ENCODE measurements at places on chromosomes 7 and 10.

DNA sequence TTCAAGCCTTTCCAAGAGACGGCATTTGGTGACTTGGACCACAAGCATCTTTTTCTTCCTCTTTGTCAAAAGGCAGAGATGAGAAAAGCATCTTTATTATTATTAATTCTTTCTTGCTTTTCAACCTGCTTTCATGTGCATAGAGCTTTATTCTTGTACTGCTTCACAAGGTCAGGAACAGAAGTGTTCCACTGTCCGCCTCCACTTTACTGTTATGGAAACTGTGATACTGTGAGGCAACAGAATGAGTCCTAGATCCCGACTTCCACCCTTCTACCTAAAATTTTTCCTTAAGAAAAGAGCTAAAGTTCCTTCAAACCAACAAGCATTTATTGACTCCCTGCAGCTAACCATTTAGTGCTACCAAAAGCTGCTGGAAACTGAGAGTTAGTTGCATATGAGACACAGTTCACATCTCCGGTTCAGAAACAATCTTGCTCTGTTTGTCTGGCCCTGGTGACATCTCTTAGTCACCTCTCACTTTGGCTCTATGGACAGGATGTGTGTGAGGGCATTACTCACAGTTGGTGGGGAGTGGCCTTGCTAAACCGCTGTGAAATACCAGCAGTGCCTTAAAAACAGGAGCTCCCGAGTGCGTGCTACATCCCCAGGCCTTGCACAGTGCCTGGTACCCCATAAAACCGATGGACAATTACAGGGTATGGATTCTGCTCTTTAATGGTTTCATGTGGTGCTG, 77.1 kb upstream of the TRIL start:
- DNase-seq = no peak

GRCh38 chr7:11779864-11780674, 51.9 kb downstream of the THSD7A start:
- DNase-seq = no peak

DNA sequence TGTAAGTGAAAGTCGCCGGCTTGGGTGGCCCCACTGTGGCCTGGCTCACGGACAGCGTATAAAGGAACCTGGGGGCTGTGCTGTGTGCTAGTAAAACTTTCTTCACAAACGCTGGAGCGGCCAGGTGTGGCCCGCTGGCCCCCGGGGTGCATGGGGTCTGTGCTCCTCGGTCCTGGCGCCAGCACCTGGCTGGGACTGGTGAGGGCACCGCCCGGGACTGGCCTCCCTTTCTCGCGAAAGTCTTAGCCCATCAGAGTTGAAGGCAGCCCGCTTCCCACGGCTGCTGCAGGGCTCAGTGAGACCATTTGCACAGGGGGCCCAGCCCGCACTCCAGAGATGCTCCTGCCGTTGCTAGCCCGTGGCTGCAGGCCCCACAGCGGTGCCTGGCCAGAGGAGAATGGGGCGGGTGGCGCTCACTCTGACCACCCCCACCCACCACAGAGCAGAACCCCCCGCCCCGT, 5.8 kb downstream of the PWWP2B start:
- no peak for DNase-seq

DNA sequence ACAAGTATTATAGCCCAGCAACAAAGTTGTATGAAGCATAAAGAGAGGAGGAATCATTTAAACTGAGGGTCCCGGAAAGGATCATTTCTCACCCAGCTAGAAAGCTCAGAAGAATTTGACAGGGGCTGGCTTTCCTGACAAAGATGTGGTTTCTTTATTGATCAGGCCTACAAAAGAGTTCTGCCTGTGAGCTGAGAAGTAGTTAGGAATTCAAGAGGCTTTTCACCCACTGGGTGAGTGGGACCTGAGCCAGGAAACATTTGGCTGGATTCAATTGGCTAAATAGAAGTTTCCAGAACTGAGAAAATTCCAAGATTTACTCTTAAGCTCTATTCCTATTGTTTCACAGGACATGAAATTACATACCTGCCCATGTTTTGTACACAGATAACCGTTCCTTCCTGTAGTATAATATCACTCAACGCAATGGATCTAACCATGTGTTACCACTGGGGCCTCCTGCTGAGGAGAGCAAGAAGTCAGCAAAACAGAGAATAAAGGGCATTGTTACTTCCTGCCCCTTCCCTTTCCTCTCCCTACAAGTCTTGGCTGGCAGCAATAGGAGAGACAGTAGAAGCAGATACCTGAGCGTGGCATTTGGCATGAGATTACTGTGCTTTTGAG, 53.9 kb upstream of the PAPSS2 start:
- DNase-seq = no peak

DNA sequence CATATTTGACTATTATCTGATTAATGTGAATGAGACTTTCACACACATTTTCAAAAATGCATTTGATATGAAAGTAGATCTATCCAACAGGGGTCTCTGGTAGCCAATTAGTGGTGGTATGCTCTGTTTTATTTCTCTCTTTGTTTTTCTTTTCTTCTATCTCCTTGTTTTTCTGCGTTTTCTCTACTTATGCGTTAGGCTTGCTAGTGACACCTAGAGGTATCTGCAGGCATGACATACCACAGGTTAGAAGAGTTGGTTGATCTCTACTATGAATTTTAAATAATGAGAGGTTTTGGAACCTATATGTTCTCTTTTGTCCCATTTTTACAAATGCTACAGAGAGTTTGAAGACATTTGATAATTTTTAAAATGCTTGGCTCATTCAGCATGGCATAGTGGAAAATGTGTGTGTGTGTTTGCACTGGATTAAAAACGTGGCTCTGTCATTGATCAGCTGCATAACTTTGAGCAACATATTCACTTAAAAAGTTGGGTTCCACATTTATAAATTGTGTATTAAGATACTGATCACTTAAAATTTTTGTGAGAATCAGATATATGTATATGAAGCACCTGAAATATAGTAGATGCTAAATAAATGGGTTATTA, 28.1 kb upstream of the PLXDC2 start:
- DNase-seq = no peak

GRCh38 chr7:82098414-82098813, 328.6 kb upstream of the HGF start:
- DNase-seq = no peak

GRCh38 chr7:46424934-46425333, 503.9 kb upstream of the IGFBP3 start:
- no peak for DNase-seq

DNA sequence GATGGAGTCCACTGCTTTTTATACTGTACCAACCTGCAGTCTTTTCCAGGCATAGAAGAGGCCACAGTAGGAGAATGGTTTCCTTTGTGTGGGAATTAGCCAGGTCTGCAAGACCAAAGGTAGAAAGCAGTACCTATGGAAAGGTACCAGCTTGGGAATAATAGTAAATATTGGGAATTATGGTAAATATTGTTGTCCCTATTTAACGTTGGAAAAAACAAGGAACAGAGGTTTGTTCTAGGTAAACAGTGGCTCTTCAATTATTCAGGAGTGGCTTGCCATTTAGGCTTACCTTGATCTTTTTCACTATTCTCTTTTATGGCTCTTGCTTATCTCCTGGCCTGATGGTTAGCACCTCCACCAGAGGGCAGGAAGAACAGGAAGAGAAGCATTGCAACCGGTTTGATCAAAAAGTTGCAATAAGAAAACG, 43.9 kb upstream of the GSAP start:
- no peak for DNase-seq

DNA sequence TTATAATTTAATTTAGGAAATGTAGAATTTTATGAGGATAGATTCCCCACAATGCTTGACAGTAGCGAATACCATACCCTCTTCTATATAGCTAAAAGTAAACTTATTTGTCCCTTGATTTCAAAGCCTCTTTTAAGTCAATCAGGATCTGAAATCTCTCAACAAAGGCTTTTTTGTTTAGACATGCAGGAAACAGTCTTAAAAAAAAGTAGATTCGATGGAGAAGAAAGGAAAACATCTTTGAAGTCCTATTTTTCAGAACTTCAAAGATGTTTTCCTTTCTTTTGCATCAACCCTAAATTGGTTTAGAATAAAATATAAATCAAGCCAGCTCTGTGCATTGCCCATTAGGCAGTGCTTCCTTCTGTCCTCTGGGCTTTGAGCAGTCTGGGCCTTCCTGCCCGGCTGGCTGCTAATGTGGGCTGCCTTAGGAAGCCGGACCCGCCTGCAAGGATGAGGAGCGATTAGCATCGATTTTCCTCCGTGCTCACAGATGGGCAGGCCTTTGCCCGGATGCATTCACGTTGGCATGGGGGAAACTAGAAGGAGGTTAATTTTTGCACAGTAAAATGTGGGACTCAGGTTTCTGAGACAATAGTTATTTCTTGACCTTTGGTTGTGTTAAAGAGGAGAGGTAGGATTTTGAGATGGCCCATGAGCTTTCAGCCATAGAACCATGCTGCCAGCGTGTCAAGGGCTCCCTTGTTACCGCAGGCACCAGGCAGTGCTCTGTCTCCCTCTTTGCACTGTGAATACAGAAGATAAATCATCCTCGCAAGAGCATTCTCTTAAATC, 15.5 kb downstream of the MSRB2 start:
- peak; percentile 31 for DNase-seq

- DNase-seq = no peak
Measured at GRCh38 chr7:97126483-97127171, 9.1 kb downstream of the SDHAF3 start.

GRCh38 chr7:39620486-39620885, 2.9 kb upstream of the RALA start:
- DNase-seq = no peak

DNA sequence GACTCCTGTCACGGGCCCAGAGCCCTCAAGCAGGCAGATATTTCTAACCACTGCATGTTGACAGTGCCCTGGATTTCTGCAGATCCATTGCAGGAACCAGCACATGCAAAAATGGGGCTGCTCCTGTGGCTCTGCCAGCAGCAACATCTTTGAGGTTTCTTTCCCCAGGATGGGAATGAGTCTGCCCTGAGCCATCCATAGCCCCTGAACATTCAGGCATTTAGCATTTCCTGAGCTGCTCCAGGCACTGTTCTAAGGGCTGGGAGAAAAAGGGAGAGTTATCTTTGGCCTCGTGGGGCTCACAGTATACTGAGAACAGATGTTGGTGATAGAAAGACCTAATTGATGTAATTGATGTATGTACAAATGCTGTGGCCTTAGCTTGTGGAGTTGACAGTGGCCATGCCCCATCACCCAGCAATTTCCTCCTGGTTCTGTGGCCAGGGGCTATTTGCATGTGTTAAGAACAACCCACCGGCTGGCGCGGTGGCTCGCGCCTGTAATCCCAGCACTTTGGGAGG, 66.0 kb upstream of the LRRC4 start:
- DNase-seq = no peak

- no peak for DNase-seq
Measured at GRCh38 chr10:120521880-120522279, 64.9 kb downstream of the PLPP4 start.

- no peak for DNase-seq
Measured at GRCh38 chr7:75772081-75773077, at the start of gene CCL26. Gene CCL26 (minus strand): TSS chr7:75772211. CDS start chr7:75772176, 35 bp downstream.

DNA sequence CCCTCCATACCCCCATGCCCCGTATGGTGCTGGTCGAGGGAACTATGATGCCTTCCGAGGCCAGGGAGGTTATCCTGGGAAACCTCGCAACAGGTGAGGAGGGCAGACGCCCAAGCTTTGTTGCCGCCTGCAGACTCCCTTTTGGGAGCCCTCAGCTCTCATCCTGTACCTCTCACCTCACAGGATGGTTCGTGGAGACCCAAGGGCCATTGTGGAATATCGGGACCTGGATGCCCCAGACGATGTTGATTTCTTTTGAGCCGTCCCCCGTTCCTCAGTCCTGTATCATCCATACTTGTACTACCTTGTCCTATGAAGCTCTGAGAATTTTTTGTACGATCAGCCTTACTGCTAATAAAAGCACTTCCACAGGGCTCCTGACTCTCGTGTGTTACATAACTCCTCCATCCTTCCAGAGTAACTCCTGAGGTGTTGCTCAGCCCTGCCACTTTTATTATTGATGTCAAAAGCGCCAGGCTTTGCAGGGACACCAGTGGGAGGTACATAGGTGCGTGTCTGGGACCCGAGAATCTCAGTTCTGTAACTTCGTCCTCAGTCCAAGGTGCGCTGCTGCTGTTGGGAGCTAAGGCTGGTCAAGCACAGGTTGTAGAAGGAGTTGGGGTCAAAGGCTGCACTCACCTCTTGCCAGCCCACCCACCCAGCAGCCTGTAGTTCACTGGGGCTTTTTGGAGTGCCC, 1.1 kb downstream of the UFSP1 start:
- DNase-seq = peak; percentile 27

DNA sequence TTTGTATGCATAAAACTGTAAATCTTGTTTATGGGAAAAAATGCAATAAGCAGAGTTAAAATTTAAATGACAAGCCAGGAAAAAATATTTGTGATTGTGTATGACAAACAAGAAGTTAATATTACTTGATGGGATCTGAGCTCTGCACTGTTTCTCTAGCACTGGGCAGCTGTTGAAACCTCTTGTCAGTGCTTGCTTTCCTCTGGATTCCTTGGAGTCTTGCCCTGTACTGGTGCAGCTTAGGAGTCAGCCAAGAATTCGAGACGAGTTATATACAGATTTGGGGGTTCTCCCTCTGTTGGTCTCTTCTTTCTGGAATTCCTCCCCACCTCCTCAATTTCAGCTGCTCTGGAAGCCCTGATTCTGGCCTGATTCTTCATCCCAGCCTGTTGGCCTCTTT, 24.3 kb upstream of the OPN4 start:
- no peak for DNase-seq

- DNase-seq = no peak
Measured at GRCh38 chr7:81236560-81236959, 317.7 kb upstream of the SEMA3C start.

- no peak for DNase-seq
Measured at GRCh38 chr10:23342213-23342884, 2.2 kb downstream of the C10orf67 start.

DNA sequence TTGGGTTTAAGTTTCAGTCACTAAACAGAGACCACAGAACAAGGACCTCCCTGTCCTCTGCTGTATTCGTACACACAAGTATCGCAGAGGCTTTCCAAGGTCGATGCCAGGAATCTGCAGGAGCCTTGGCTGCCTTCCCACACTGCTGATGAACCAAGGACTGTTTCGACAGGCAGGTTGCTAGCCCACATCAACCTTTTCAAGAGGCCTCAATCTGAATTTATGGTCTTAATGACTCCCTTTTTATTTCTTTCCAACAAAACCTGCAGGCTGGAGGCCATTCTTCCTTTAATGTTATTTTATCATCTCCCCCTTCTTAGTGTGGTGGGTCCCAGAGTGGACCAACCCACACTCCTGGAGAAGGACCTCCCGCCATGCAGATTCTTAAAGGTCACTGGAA, 45.6 kb downstream of the JCAD start:
- no peak for DNase-seq

- DNase-seq = no peak
Measured at GRCh38 chr7:157805713-157806112, 468.9 kb downstream of the DNAJB6 start.

- DNase-seq = no peak
Measured at GRCh38 chr7:126818393-126819196, 434.1 kb downstream of the GRM8 start.

DNA sequence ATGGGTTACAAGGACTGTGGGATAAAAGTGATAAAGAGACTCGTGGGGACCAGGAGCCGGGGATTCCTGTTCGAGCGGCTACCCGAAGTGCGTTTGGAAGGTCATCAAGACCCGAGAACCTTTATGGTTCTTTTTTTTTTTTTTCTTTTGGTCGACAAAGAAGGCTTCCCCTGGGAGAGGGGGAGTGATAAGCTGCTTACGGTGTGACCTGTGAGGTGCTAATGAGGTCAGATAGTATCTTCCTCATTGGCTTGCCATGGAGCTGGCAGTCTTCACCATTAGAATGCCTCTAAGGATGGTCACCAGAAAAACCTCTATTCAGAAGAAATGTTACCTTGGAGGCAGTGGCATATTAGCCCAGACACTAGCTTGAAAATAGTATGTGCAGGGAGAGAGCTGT, 92.3 kb upstream of the STEAP4 start:
- DNase-seq = no peak

- no peak for DNase-seq
Measured at GRCh38 chr7:14690486-14690885, 212.1 kb downstream of the DGKB start.

Measured in right kidney (tissue), 9 donors.